RPMI8226 (cell line): ENCODE measurements at places on chromosomes 11 and 22.

DNA sequence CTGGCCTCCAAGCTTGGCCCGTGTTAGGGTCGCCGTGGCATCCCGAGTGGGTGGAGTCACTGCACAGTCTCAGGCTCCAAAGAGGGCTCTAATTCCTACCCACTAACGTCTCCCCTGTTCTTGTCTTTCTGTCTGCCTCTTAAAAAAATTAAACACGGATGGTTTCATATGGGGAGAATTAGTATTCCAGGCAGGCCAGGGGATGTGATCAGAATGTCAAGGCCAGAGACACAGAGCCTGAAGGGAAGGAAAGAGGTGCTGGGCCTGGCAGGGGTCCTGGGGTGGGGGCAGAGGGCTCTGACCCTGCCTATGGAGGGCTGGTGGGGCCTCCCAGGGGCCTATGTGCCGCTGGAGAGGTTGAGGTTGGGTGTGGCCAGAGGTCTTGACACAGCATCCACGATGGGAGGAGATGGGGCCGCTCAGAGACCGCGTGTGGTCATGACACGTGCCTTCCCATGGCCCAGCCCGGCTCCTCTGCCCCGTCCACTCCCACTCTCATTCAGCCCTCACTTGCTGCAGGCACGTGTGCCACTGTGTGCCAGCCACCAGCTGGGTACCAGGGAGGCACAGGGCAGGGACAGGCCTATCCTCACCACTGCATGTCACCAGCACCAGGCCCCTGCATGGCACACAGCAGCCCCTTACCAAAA is 56.5 kb downstream of the FLRT1 start:
- DNase-seq: no peak

DNA sequence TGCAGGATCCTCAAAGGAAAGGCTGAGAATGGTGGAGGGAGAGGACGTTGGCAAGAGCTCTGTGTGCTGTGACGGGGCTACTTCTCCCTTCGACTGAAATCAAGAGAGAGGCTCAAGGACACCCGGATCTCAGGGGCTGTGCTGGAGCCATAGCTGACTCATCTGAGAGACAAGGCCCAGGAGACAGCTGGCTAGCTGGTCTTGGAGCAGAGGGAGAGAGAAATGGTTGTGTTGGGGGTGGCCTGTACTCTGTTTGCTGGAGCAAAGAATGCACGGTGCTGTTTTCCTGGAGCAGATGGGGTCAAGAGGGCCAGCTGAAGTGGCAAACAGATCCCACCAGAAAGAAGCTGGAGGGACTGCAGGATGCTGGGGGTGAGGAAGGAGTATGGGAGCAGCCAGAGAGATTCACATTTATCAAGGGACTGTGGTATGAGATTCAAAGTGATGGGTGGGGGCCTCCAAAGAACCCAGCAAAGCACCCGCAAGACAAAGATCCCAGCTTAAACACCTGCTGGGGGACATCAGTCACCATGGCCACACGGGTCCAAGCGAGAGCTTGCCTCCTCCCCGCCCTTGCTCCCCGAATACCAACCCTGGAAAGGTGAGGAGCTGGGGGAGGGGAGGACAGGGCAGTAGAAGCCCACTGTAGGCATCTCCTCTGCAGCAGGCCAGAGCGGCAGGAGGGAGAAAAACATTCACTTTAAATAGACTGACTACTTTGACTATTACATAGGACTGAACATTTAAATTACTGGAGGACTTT is 40.8 kb downstream of the MAP6 start:
- no peak for DNase-seq

- DNase-seq: peak; percentile 52
These were observed 10.2 kb downstream of the PCNX3 start for GRCh38 chr11:65625628-65626342.

DNA sequence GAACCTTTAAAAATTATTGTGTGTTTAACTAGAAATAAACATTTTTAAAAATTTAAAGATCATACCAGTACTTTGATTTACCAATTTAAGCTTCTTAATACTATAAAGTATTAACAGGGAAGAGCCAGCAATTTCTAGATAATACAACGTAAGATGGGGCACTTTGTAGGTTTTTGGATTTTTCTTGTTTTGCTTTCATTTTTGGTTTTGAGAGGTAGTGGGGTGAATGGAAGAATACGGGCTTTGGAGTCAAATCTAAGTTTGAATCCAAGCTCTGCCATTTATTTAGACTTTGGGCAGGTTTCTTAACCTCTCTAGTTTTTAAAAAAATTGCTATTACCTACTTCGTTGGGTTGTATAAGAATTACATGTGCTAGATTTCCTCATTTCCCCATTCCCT is 44.9 kb downstream of the CSTPP1 start:
- DNase-seq: no peak

DNA sequence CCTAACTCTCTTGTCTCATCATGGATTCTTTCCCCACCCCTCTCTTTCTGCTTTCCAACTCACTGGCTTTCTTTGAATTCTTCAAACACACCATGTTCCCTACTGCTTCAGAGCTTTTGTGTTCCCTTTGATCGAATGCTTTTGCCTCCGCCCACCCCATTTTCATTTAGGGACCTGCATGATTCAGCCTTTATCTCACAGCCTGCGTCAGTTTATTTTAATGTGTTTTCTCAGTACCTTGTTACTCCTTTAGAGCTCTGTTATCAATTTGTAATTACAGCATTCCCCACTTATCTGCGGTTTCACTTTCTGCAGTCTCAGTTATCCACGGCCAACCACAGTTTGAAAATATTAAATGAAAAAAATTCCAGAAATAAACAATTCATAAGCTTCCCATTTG is 451.3 kb downstream of the METTL15 start:
- DNase-seq: no peak

- no peak for DNase-seq
These were observed 141.6 kb downstream of the ELP4 start for GRCh38 chr11:31651208-31651607.

GRCh38 chr11:79610678-79611077 is 169.8 kb upstream of the TENM4 start:
- no peak for DNase-seq

DNA sequence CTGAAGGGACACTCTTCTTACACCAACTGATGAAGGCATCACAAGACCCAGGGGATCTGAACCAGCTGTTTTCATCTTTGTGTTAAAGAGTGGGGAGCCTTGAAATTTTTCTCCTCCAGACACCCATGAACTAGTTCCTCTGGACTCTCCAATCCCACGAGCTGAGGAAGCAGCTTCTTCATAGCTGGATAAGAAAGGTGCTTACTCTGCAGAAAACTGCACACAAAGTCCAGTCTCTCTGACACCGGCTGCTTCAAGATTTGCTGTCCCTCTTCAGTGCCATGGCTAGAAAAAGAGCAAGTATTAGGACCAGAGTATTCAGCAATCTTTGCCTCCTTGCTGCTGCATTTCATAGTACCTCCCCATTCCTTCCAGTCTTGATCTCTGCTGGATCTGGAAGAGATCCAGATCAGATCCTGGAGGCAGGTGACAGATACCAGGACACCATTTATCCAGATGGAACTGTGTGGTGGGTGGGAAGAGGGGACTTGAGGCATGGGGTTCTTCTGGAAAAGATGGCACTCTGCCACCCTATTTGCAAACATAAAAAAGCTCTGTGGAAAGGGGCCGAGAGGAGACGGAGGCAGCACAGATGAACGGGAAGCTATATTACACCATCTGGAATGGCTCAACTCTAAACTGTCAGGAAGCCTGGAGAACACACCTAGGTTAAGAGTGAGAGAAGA is 25.5 kb downstream of the IL18BP start:
- DNase-seq: no peak

DNA sequence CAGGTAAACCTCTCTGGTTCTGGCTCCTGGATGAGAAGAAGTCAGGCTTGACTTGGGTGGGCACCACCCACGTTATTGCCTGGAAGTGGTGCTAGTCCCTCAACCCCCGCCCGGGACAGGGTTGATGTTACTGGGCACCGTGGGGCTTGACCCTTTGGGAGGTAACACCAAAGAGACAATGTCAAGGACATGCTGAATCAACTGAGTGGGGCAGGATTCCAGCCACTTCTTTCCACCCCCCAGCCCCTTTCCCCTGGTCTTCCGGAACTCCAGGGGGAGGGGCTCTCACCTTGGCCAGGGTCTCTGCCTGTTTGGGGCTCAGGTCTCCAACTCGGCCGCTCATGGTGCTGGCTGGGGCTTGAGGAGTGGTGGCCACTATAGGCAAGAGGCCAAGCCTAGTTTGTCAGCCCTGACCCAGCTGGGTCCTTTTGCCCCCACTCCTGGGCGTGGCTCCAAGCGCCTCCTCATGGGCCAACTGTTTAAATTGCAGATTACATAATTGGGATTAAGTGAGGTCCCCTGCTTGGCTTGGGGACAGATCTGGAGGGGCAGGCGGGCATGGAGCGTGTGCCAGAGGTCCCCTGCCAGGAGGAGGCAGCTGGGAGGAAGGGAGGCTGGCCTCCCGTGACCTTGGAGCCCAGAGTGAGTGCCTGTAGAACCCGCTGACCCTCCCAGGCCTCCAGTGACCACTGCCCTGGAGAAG is at the start of gene SEC14L3:
Gene SEC14L3 (minus strand): TSS at position 402 of the 703 bp plus-strand sequence. CDS start 59 bp downstream, at position 343.
- DNase-seq: no peak

DNA sequence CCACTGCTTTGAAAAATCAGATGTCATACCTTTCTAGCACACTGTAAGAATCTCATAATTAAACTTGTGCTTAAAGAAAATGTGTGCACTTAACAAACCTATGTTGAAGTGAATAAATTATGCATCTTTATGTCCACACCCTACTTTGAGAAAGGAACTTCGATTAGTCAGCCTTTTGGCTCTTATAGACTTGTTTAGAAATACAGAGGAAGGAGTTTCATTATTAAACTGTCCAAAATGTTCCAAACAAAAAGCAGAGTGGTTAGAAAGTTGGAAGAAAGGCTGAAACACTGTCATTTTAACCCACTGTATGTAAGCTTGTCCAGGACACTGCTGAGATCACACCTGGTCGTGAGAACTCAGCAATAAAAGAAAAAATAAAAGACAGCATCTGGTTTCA is 863.2 kb upstream of the CHORDC1 start:
- no peak for DNase-seq

DNA sequence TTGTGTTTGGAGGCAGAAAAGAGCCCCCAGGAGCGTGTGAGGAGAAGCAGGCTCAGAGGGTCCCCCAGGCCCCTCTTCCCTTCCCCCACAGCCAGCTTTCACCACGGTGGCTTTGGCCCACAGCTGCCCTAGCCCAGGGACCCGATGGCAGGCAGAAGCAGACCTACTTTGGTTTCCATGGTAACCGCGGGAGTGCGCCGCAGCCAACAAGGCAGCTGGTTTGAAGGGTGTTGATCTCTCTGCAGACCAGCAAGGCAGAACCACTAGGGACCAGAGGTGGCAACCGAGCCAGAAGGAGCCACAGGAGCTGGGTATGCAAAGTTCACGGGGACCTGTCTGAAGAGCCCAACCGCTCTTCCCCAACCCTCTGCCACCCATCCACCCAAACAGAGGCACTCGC is 69.4 kb downstream of the BUD13 start:
- peak; percentile 92 for DNase-seq

DNA sequence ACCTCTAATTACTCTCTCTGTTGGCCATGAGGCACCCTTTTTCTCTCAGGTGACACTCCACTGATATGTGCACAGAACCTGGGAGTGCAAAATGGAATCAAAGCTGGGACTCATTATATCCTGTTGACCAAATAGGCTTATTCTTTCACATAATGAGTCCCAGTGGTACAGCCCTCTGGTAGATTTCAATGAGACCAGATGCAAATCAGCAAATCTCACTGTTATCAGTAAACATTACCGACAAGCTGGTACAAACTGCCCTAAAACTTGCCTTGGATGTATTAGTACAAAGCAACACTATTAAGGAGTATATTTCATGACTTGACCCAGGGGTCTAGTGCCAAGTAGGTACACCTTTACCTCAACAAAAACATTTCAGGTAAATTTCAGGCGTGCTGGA is 128.3 kb downstream of the DDX10 start:
- DNase-seq: no peak

- no peak for DNase-seq
These were observed 5.2 kb downstream of the TMEM126A start for GRCh38 chr11:85652786-85653447.

GRCh38 chr11:67534070-67534679 is 10.9 kb upstream of the CABP2 start:
- DNase-seq: no peak

GRCh38 chr11:3052109-3052479 is 5.1 kb downstream of the CARS1 start:
- peak; percentile 58 for DNase-seq

DNA sequence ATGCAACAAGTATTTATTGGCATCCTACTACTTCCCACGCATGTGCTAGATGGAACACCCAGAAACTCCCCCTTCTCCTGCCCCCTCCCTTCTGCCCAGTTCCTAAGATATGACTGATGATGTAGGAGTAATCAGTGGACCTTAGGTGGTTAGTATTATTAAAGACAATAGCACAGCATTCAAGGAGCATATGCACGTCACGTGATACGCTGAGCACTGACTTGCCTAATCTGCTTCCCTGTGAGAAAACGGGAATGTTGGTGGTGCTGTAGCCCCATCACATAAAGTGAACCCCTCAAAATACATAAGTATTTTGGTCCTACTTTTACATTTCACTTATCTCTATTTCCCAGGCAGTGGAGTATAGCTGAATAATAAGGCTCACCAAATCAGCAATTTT is 12.4 kb downstream of the DRD2 start:
- no peak for DNase-seq

DNA sequence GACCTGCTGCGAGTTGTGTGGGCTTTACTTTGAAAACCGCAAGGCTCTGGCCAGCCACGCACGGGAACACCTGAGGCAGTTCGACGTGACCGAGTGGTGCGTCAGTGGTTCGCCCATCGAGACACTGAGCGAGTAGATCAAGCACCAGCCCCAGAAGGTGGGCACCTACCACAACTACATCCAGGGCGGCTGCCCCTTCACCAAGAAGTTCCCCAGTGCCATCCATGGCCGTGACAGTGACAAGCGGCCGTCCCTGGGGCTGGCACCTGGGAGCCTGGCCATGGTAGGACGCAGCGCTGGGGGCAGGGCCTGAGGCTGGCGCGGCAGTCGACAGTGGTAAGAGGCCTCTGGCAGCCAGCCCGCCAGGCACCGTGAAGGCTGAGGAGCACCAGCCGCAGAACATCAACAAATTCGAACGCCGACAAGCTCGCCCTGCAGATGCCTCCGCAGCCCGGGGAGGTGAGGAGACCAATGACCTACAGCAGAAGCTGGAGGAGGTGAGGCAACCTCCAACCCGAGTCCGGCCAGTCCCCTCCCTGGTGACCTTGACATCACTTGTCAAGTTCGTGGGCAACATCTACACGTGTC is 545.2 kb upstream of the CCDC179 start:
- DNase-seq: no peak

DNA sequence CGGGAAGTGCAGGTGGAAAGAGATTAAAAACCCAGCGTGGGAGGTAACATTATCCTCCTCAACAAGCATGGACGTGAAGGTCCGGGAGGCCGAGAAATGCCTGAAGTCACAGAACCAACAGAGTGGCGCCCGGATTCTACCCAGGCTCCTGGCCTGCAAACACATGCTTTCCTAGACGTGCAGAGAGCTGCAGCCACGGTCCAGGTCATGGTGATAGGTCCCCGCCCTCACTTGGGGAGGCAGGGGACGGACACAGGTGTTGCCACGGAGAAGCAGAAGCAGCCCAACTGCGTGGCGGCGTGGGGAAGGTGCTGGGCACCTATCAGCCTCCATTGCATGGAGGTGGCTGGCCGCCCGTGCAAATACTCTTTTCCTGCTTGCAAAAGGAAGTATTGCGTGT is 148.8 kb downstream of the MPPED1 start:
- DNase-seq: no peak
